ENCODE measurements at places on chromosomes 4 and X. TPM values are rescaled to one million over a fixed set of nuclear protein-coding genes. Genes with fewer than 3 reads are reported as not detected.

GRCh38 chr4:177185151-177185550 is 124.5 kb upstream of the NEIL3 start:
- DNase-seq = no peak
- no peaks in the 10 kb centered on the region for H3K27me3 ChIP-seq
- no peak overlapping the region for H3K27ac ChIP-seq
- no peak overlapping the region for H3K4me3 ChIP-seq

USP17L25 gene
- total RNA-seq = not detected

DNA sequence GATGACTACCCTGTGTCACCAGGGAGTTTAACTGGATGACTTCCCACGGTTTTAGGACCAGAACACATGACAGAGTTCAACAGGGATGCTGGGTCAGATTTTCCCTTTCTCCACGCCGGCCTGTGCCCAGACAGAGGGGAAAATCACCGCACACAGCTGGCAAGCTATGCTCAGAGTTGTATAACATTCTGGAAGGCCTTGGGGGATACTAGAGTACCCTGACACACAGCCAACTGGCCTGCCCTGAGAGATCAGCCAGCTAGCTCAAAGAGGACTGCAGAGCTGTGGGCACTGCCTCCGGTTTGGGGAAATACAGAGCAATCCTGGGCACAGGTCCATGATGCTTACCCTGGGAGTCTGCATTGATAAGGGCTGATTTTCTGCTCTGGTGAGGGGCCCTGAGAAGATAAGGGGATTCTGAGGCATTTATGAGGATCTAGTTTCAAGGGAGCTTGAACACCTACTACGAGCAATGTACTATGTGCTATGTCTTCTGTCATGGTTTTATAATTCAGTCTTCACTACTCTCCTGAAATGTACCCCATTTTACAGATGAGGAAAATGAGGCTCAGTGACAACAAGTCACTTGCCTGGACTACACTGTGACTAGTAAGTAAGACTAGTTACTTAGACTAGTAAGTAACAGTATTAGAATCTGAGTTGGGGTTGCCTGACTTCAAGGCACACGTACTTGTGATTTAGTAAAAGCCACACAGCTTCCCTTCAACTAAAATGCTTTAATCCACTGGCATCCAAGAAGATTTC is 14.7 kb downstream of the C4orf54 start:
- H3K4me1 ChIP-seq = peaks cover 14% of the 10 kb centered on the region
- H3K27ac ChIP-seq = peak overlapping the region; percentile 47
- H3K36me3 ChIP-seq = peaks cover 2% of the 10 kb centered on the region
- DNase-seq = peak; percentile 92
- H3K4me3 ChIP-seq = peak overlapping the region; percentile 6

GRCh38 chrX:127552571-127552970 is 499.6 kb downstream of the ACTRT1 start:
- H3K27ac ChIP-seq = no peak overlapping the region
- no peaks in the 10 kb centered on the region for H3K27me3 ChIP-seq
- H3K4me3 ChIP-seq = no peak overlapping the region
- H3K36me3 ChIP-seq = no peaks in the 10 kb centered on the region
- DNase-seq = no peak

GRCh38 chr4:93451954-93452353 is 376.6 kb upstream of the ATOH1 start:
- no peaks in the 10 kb centered on the region for H3K4me1 ChIP-seq
- H3K4me3 ChIP-seq = no peak overlapping the region
- DNase-seq = no peak
- no peak overlapping the region for H3K27ac ChIP-seq

- H3K4me1 ChIP-seq = peaks cover 3% of the 10 kb centered on the region
- H3K4me3 ChIP-seq = no peak overlapping the region
- H3K27me3 ChIP-seq = no peaks in the 10 kb centered on the region
- no peak overlapping the region for H3K27ac ChIP-seq
These were observed 143.5 kb upstream of the GALNT7 start for GRCh38 chr4:173025131-173025530.

DNA sequence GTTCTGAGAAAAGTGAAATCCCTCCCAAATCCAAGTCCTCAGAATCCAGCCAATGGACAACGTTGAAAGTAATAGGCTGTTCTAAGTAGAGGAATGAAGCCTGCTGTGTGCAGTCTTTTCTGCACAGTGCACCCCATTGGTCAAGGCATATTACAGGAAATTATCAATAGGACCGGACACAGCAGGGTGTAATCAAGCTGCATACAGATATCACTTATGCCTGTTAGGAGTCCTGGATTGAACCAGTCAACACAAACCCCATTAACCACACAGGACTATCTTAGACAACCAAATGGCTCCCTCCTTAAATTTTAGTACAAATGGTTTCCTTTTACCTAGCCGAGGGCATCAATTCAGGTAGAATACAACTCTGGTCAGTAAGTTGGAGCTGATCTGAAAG is 34.2 kb upstream of the MAGEA8 start:
- DNase-seq = no peak
- peaks cover 7% of the 10 kb centered on the region for H3K27me3 ChIP-seq
- no peak overlapping the region for H3K4me3 ChIP-seq
- no peaks in the 10 kb centered on the region for H3K4me1 ChIP-seq

GRCh38 chr4:4226606-4227438 is at the start of gene OTOP1:
OTOP1 (minus strand) TSS chr4:4226929; CDS start chr4:4226864, 65 bp downstream.
- no peak within 1 kb of the TSS for H3K4me3 ChIP-seq
- H3K4me1 ChIP-seq = no peaks in the 10 kb centered on the region
- no peak within 1 kb of the TSS for H3K27ac ChIP-seq
- H3K27me3 ChIP-seq = peaks cover 62% of the 10 kb centered on the region
- no peak for DNase-seq

SPACA5 gene
- total RNA-seq = not detected

PFKFB1 gene
- total RNA-seq = 0.35 TPM

DNA sequence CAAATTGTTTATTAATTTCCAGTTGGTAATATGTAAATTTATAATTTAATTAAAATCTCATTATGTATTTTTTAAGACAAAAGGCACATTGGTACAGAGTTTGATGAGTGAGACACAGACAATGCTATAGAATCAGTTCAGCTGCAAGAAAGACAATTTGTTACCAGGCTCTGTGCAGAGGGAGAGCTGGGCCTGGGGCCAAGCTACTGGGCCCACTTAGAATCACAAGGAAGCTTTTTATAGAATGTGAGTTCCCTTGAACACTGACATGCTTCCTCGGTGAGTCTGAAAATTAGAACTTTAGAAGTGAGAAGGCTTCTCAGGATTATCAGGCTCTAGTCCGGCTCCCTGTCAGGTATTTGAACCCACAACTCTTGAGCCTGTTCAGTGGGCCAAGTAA is 129.0 kb downstream of the AFF2 start:
- H3K4me3 ChIP-seq = no peak overlapping the region
- DNase-seq = no peak
- no peaks in the 10 kb centered on the region for H3K27me3 ChIP-seq
- H3K4me1 ChIP-seq = no peaks in the 10 kb centered on the region

Data from muscle of leg (tissue), 16 donors.